ENCODE measurements at places on chromosomes 5 and 9. TPM values are rescaled to one million over a fixed set of nuclear protein-coding genes. Genes with fewer than 3 reads are reported as not detected.

Gene MYMK
- not detected for total RNA-seq

Gene GPR151
- total RNA-seq = under 0.01 TPM

Gene PTPDC1
- 45.4 TPM for total RNA-seq

Gene NSUN2
- 83.6 TPM for total RNA-seq

Gene OR13C8
- not detected for total RNA-seq

Gene ORM2
- not detected for total RNA-seq

Gene GKAP1
- 13.1 TPM for total RNA-seq

Gene EPB41L4A
- total RNA-seq = 32.2 TPM

Gene SPATA31E1
- not detected for total RNA-seq

Gene TMEM215
- total RNA-seq = 0.31 TPM

Gene FAM120A
- total RNA-seq = 81.1 TPM

Gene CD274
- total RNA-seq = 0.31 TPM

Gene ZNF169
- total RNA-seq = 21.9 TPM

Gene SPATA6L
- 13.8 TPM for total RNA-seq

Gene OR1B1
- total RNA-seq = not detected

Gene LTC4S
- total RNA-seq = 6.9 TPM

Gene PCDHAC2
- 55.1 TPM for total RNA-seq

Gene IRX1
- total RNA-seq = not detected

Gene RASGEF1C
- total RNA-seq = 33.8 TPM

Gene RASGRF2
- 22.5 TPM for total RNA-seq

Gene CLK4
- total RNA-seq = 104 TPM

Gene BHMT2
- total RNA-seq = not detected

Gene PTGES2
- 49.1 TPM for total RNA-seq

Gene C9orf153
- total RNA-seq = 1.3 TPM

Gene RANBP3L
- total RNA-seq = 3.8 TPM
